ENCODE measurements at places on chromosomes 2 and 18. TPM values are rescaled to one million over a fixed set of nuclear protein-coding genes. Genes with fewer than 3 reads are reported as not detected.

DNA sequence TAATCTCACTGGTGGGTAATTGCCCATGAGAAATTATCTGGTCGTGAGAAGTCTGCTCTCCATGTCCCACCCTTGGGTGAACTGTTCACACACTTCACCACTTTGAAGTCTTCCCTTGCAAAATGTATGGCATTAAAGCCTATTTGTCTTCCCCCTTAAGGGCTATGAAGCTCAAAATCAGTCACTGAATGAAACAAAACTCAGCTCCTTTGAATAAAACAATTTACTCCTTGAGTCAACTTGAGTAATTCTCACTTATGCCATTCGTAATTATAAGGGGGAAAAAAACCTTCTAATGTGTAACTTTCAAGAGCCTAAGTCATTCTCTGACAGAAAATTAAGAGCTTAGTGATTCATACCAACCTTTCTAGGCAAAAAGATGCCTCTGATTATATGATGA lies 48.8 kb upstream of the REL start:
- no peak for DNase-seq
- no peaks in the 10 kb centered on the region for H3K4me1 ChIP-seq
- peaks cover 3% of the 10 kb centered on the region for H3K27me3 ChIP-seq
- no peak overlapping the region for H3K27ac ChIP-seq
- no peak overlapping the region for H3K4me3 ChIP-seq

DNA sequence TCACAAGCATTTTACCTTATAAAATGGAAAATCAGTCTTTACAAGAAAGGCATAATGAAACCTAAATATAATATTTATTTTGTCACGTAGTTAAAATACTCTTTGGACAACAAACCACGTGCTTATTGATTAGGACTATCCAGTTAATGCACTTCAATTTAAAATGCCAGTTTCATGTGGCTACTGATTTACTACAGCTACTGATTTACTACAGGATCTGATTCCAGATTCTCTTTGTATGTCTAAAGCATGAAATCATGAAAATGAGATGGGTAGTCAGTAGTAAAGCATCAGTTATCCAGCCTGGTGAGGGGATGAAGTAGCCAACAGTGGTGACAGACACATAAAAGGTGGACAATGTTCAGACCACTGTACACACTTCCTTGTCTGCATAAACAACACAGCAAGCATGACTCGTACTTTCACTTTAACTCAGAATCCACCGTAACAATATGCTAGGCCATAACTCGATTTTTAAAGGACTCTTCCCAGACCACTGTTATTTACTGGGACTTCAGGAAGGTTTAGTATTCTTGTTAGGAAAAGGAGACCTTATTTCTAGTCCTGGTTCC lies 24.9 kb downstream of the ACAA2 start:
- peak overlapping the region; percentile 43 for H3K27ac ChIP-seq
- no peak for DNase-seq
- H3K27me3 ChIP-seq: no peaks in the 10 kb centered on the region
- no peaks in the 10 kb centered on the region for H3K4me1 ChIP-seq
- peaks cover 15% of the 10 kb centered on the region for H3K36me3 ChIP-seq

DNA sequence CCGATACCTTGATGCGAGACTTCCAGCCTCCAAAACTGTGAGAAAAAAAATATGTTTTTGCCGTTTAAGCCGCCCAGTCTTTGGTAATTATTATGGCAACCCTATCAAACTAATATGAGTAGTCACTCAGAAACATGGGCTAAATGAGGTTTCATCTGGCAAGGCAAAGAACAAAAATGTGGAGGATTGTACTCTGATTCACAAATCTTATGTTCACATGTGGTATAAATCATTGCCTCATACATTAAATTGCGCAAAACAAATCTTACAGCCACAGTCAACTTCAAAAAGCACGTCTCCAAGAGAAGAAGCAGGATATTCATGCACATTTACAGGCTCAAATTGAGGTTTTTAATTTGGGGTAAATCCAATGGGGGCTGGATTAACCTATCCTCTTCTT lies 1435.4 kb upstream of the LRRTM1 start:
- H3K27ac ChIP-seq: no peak overlapping the region
- H3K27me3 ChIP-seq: no peaks in the 10 kb centered on the region
- no peak overlapping the region for H3K4me3 ChIP-seq
- H3K4me1 ChIP-seq: no peaks in the 10 kb centered on the region
- H3K36me3 ChIP-seq: no peaks in the 10 kb centered on the region

DNA sequence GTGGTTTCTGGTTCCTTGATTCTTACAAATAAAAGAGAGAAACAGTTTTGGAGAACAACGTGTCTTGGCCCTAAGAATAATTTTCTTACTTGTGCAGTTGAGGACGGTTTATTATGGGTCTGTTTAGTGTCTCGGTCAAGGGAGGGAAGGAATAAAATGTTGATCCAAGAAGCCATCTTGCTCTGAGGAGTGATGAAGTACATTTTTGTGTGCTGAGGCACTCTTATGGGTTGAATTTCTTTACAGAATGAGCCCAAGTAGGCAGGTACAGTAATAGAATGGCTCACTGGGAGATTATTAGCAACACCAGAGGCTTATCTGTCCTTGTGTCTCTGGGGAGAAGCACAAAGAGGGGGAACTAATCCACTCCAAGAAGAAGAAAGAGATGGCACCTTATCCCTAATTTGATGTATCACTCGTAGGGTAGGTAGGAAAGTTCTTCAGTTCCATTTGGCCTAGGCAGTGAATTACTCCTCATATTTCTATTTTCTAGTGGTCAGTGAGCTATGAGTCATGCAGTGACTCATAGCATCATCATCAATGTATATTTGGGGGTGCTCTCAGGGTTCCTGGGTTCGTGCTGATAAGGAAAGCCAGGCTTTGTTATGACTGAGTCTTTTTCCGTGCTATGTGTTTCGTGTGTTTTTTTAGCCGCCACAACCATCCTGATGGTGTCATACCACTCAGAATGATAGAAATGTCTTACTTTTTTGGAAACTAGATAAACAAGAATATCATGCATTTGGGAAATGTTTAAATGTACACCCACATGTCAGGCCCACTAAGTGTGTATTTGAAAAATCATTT lies 250.1 kb upstream of the CTAGE1 start:
- no peaks in the 10 kb centered on the region for H3K4me1 ChIP-seq
- H3K27me3 ChIP-seq: peaks cover 3% of the 10 kb centered on the region
- H3K4me3 ChIP-seq: no peak overlapping the region
- H3K36me3 ChIP-seq: peaks cover 15% of the 10 kb centered on the region
- no peak for DNase-seq

GRCh38 chr2:8212239-8212638 lies 469.6 kb upstream of the ID2 start:
- no peaks in the 10 kb centered on the region for H3K27me3 ChIP-seq
- H3K27ac ChIP-seq: no peak overlapping the region
- DNase-seq: no peak

DNA sequence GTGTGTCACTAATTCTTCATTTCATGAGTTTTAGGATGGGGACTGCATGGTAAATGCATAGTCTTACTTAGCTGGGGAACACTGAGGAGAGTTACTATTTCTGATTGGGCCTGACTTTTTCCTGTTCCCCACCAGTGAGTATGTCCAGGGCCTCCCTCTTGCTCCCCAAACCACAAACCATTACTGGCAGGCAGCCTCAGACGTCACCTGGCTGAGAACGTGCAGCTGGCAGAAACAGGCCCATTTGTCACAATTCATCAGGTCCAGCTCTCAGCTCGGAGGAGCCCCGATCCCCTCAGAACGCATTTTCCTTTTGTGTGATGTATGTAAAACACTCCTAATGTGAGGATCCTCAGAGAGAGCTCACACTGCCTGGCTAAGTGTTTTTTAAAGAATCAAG lies 71.7 kb upstream of the SIX3 start:
- no peaks in the 10 kb centered on the region for H3K36me3 ChIP-seq
- DNase-seq: no peak
- no peaks in the 10 kb centered on the region for H3K4me1 ChIP-seq
- H3K4me3 ChIP-seq: no peak overlapping the region

CHST9 gene
- 0.49 TPM for total RNA-seq

ABCG8 gene
- total RNA-seq: not detected

BOLL gene
- not detected for total RNA-seq

REG3A gene
- not detected for total RNA-seq

TRIM43 gene
- total RNA-seq: not detected

UGT1A10 gene
- not detected for total RNA-seq

NEU4 gene
- total RNA-seq: 0.14 TPM
